ENCODE measurements at places on chromosomes 4 and X.
A peak's percentile ranks its signal among the peaks of the same experiment; 100 is the strongest.

GRCh38 chr4:112908511-112908910, 140.9 kb upstream of the ANK2 start:
- no peak for DNase-seq

GRCh38 chr4:54709400-54709799, 51.6 kb downstream of the KIT start:
- no peak for DNase-seq

DNA sequence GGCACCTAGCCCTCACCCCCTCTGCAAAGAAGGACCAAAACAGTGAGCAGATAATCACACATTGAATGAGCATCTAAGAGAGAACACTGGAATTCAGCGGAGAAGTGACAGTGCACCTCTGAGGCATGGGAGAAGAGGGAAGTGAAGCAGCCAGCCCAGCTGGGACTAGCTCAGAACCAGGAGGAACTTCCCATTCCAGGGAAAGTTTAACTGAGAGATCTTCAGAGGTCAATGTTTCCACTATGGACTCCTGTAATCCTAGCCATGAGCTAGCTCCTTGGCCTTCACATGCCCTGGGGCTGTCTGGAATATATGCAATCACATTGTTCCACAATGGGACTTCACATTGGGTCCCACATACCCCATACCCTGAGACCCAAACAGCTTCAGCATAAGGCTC, 24.4 kb downstream of the TLR6 start:
- no peak for DNase-seq

DNA sequence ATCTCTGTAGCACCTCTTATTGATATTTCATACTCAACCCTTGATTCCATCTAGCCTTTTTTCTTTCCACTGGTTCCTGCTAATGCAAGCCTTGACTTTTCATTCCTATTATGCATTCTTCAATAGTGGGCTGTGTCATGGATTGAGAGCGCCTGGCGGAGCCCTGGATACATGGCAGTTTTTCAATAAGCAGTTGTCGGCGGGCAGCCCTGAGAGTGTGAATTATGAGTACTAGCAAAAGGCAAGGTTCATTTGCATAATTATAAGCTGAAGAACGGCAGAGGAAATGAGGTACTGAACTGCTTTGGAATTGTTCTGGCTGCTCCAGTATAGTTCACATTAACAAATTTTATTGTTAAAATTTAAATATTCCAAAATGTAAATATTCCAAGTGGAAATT, 339.7 kb upstream of the VCX start:
- no peak for DNase-seq

DNA sequence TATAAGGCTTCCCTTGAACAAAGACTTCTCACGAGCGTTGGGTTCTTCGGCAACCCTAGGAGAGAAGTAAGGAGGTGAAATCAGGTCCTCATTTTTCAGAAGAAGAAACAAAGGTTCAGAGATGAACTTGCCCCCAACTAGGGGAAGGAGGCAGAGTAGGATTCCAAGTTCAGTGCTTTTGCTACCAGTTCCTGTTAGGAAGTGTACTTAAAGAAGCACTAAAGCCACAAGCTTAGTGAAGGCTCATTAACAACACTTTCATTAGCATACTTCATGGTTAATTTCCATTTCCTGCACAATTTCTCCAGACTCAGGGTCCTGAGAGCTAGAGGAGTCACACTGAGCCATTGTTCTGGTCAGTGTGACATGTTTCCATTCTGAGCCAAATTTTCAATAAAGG, 52.1 kb downstream of the VSIG4 start:
- DNase-seq = no peak

DNA sequence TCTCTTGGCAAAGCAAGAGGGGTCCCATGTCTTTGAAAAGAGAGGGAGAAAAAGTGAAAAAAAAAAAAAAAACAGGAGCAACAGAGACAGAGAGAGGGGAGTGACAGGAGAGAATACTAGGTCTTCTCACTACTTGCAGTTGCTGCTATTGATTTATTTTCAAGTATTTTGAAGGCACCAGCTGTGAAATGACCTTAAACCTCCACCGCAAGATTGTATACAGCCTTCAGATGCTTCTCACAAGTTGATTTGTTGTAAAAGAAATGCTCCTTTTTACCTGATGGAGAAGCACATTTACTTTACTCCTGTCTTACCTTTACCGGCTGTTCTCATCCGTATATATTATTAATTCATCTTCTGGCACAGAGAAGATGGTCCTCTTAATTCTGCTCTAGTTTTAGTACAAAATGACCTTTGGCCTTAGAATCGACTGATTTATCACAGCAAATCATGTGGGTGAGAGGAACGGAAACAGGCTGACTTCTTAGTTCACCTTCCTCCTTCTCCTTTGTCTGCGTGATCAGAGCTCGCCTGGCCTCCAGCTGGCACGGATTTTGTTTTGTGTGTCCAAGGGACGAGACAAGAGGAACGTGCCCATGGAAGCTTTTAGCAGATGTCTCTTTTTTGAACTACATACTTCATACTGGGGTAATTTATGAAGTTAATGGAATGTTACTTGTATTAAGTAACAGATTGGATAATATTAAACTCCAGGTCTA, 82.4 kb upstream of the PACRGL start:
- no peak for DNase-seq

DNA sequence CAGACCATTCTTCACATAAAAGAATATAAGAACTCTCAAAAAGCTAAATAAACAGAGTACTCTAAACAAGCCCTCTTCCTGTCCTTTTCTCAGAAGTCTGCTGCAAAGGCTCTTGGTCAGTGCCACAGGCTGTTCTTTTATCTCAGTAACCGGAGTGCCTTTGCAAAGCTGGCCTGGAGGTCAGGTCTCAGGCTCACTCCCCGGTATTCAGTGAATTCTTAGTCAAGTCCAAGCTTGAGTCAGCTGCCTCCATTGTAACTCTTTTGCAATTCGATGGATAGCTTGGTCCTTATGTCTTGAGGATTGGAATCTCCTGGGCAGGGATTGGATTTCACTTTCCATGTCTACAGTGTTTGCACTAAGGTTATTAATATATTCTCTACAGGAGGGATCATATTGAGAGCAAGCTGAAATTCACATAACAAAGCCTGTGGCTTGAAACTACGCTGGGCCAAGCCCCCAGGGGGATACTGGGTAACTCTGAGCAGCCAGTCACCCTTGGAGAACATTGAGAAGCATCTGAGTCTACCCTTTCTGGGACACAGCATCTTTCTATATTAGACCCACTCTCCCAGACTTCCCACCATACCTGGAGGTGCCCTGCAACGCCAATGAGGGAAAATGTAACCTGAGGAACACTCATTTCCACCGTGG, 10.0 kb upstream of the HS6ST2 start:
- no peak for DNase-seq

- DNase-seq = no peak
Observed at GRCh38 chrX:79035421-79035820, 90.2 kb downstream of the P2RY10 start.

DNA sequence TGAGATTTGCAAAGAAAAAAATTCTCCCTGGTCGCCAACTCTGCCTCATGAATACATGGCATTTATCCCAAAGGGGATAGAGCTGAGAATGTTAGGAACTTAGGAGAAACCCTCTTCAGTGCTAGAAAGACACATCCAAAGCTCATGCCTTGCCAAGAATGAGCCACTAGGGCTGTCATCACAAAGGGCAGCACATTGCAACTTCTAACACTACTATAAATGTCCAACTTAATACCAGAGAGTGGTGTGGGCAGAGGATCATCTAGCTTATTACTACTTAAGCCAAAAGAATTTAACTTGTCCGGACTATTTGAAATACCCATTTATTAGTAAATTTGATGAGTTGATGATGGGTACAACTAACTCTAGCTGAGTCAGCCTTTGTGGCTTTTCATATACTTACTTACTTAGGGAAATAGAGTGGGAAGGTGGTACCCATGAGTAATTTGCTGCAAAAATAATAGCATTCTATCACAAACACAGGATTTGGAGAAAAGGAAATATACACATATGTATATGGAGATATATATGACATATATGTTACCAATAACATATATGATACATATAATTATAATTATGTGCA, 66.3 kb upstream of the GAB1 start:
- DNase-seq = no peak

- DNase-seq = no peak
Observed at GRCh38 chr4:38409852-38410251, 254.1 kb upstream of the KLF3 start.

- DNase-seq = no peak
Observed at GRCh38 chr4:61202638-61203435, 2.7 kb downstream of the ADGRL3 start.

- no peak for DNase-seq
Observed at GRCh38 chr4:183541010-183541751, 36.3 kb downstream of the ING2 start.

DNA sequence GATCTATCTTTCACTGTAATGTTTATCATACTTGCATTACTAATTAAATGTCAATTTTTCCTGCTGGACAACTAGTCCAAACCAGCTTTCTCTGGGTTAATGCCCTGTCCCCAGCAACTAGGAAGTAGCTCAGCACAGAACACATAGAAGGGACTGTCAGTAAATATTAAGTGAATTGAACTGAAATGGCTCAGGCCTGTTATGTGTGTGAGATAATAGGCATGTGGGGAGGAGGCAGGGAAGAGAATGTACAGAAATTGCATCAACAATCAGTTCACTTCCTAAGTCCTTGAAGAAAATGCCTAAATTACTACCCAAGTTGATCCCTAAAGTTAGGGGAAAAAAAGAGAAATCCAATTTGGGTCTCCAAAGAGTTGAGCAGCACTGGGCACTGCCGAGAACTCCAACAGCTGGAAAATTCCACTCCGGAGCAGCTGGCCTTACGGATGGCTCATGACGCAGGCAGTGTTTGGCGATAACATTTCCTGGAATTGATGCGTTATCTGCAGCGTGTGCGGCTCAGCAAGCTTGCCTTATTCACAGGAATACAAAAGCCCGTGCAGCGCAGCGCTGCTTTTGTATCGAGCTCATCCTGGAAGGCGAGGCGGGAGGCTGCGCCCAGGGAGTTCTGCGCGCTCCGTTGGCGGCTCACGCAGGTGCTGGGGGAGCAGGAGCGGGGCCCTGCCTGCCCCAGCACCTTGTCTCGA, 297.3 kb upstream of the LCORL start:
- DNase-seq = no peak

- no peak for DNase-seq
Observed at GRCh38 chr4:25440478-25441030, 63.5 kb downstream of the ANAPC4 start.

GRCh38 chrX:54891573-54891972, 29.1 kb upstream of the TRO start:
- DNase-seq = peak; percentile 56

GRCh38 chr4:5500165-5500564, 208.2 kb downstream of the EVC2 start:
- no peak for DNase-seq

DNA sequence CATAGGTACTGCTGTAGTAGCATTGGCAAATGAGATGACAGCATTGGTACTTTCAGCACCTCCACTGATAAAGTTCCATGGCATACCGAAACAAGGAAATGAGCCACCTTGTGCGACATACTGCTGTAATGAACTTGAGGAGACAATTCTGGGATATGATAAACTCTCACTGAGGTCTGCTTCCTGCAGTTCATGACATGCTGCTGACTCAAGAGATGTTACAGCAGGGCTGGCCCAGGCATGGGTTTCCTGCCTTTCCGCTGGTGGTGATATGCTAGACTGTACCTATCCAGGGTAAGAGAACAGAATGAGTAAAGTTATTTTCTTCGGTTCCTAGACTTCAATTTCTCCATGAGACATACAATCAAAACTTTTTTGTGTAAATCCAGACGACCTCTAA, 17.1 kb downstream of the BEND2 start:
- DNase-seq = no peak

DNA sequence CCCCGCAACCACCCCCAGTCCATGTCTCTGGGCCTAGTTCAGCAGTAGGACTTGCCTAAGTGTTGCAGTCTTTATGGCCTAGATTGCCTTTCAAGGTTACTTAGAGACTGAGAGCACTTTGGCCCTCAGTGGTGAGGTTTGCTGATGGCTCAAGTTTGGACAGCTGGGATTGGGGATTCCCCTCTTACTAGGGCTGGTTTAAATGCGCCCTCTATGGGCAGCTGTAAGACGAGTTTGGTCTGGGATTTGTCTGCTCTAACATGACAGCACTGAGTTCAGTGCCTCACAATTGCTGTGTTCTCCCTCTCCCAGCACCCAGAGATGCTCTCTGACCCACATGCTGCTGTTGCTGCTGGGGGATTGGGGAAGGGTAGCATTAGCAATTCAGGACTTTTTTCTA, 23.1 kb downstream of the DACH2 start:
- peak; percentile 26 for DNase-seq

DNA sequence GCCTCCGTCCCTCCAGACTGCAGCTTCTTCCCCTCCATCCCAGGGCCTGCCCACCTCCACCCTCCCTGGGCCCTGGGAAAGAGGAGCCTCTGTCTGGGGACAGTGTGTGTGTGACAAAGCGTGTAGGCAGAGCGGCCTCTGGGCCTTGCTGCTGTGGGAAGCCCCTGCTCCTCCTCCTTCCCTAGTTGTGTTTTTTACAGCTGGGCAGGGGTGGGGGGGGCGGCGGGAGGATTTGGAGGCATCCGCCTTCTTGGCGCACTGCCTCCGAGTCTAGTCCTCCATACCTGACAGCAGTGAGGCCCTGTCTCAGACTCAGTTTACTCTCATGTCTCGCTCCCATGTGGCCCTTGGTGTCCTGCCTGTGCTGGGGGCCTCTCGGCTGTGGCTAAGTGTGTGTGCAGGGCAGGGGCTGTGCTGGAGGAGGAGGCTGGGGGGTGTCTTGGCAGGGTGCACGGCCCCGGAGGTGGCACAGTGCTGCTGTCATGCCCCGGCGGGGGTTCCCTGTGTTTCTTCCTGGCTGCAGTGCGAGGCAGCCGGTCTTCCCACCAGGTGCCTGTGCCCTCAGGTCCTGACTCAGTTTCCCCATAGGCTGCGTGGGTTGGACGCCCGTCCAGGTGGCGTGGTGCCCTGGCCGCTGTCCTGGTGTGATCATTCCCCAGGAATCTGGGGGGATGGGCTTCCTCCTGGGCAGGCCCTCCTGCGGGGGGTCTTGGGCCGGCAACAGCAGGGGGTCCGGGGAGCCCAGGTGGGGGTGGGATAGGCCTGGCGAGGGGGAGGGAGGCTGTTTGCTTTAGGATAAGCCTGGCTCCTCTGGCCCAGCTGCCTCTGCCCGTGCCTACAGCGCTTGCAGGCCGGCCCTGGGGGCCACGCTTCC, 7.0 kb downstream of the FGFRL1 start:
- DNase-seq = no peak

DNA sequence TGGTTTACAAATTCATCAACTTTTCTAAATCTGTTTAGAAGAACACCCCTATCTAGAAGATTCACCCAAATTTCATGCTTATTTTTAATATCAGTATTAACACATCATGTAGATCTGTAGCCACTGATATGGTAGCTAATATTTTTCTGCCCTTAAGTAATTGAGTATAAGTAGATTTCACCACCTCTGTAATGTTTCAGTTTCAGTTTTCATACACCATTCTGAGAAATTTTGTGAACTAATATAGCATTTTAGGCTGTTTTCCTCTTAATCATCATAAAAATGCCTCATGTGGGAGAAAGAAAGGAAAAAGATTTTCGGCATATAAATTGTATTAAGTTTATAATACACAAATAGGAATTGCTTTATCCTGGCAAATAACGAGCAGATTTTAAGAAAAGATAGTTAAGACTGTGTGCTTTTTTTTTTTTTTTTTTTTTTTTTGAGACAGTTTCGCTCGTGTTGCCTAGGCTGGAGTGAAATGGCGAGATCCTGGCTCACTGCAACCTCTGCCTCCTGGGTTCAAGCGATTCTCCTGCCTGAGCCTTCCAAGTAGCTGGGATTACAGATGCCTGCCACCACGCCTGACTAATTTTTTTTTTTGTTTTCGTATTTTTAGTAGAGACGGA, 21.4 kb upstream of the RBPJ start:
- DNase-seq = no peak

- DNase-seq = no peak
Observed at GRCh38 chrX:17441965-17442364, 67.0 kb downstream of the NHS start.

- DNase-seq = no peak
Observed at GRCh38 chr4:54169176-54169575, 59.9 kb upstream of the PDGFRA start.

Measured in NAMALWA (cell line).